ENCODE measurements at places on chromosomes 3 and 15.

DNA sequence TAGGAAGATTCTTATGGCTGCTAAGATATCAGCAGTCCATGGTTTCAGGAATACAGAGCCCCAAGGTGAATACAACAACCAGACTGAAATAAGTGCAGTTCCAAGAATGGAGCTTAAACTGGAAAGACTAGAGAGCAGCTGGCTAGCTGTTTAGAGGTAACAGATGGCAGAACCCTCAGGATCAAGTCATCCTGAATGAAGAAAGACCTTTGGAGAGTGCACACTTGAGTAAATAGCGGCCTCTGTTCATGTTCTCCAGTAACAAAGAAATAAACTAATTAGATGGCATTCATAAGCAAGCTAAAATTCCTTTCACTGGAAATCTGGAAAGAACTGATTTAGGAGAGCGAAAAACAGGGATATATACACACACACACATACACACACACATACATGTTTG lies 968.4 kb downstream of the FHIT start:
- no peak for DNase-seq

DNA sequence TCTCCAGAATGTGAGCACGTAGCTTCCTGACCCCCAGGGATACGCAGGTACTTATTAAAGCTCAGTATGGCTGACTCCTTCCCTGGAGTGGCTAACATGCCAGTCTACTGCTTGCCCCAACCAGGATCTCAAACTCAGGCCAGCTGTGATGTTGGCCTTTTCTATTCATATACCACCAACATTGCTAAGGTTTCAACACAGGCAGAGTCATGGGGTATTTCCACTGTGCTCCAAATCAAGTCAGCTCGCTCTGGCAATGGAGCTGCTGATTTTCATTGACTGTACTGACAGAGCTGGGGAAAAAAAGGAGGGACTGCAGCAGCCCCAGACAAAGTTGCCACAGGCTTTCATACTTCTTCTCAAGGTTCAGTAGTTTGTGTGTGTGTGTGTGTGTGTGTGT lies 87.0 kb downstream of the CFAP20DC start:
- no peak for DNase-seq

- DNase-seq = no peak
These were observed 283.0 kb downstream of the UACA start for GRCh38 chr15:70480196-70480856.

- no peak for DNase-seq
These were observed 15.6 kb downstream of the RCCD1 start for GRCh38 chr15:90970274-90970673.

DNA sequence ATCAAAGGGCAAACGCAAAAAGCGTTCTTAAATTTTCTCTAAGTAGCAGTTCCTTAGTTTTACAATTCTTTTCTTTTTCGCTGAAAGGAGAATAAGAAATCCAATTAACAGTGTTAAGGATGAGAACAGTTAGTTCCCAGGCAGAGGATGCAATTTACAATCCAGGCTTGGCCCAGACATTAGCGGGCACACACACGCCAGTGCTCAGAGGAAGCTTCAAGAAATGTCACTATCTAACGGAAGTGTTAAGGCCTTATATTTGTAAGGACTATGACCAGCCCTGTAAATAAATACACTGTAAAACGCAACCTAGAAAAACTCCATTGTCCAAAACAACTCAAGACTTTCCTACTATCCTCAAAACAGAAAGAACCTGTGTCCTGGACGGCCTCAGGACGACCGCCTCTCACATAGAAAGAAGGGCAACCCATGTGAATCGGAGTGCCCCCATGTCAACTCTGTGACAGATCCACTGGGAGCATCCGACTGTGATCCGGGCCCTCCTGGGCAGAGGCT lies 1.3 kb downstream of the ACAP2 start:
- DNase-seq = no peak

DNA sequence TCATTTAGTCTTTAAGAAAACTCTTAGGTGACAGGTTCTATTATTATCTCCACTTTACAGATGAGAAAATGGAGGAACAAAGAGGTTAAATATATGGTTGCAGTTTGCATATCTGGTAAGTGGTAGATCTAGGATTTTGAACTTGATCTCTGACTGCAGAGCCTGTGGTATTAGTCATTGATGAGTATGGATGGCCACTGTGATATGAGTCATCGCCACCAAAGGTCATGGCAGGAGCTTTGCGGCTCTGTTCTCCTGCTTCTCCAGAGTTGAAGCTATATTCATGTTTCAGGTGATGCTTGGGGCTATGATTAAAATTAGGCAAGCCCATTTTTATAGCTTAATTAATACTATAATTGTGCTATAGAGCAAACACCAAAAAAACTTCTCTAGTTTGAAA lies 306.2 kb upstream of the DPPA4 start:
- no peak for DNase-seq

GRCh38 chr3:43009547-43009946 lies 30.4 kb downstream of the GASK1A start:
- no peak for DNase-seq

GRCh38 chr15:41323611-41324010 lies 8.8 kb downstream of the OIP5 start:
- no peak for DNase-seq

- DNase-seq = no peak
These were observed 426.4 kb upstream of the RGMA start for GRCh38 chr15:93515256-93516051.

DNA sequence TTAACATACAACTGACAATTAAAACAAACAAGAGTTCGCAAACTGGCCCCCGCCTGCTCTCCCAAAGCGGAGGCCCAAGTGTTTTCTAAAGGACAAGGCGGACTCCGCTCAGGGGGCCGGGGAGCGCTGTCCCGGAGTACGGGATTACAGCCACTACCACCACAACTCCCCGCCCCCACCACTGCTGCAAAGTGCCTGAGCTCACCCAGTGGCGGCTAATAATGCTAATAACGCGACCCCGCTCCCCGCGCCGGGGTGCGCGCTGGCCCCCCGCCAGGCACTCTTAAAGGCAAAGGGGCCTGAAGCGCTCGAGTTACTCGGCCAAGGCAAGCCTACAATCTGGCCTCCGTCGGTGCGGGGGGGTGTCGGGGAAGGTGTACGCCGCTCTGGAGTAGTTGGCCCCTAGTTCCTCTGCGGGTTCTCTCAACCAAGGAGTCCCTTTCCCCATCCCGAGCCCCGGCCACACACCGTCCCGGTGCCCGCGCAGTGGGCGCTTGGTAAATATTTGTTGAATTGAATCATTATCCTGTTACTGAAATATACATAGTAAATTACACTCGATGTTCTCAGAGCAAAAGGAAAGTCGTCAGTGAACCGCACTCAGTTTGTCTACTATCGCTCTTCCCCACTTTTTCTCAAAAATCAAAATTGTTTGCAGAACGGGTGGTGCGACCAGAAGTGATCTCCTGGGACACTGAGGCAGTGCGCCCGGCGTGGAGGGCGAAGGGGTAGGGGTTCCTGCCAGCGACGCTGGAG lies 827 bp downstream of the WNT5A start:
- DNase-seq = no peak

GRCh38 chr15:25715536-25716413 lies 147.4 kb downstream of the ATP10A start:
- no peak for DNase-seq

- DNase-seq = no peak
These were observed 4.3 kb downstream of the SNTN start for GRCh38 chr3:63656786-63657185.

DNA sequence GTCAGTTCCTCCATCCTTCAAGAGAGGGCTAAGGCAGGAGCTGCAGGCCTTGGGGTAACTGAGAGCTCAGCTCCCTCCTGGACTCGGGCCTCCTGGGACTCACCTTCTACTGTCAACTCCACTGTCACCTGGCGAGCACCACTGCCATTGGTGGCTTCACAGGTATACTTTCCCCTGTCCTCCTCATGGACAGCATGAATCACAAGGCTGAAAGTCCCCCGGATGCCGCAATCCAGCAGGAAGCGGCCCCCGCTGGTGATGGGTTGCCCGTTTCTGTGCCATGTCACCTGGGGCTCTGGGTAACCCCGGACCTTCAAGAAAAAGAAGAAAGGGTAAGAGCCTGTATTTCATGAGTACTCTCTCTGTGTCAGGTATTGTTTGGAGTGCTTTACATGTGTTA lies 131.9 kb downstream of the MYLK start:
- no peak for DNase-seq

- no peak for DNase-seq
These were observed 453.1 kb downstream of the IL5RA start for GRCh38 chr3:2656806-2657777.

- peak; percentile 44 for DNase-seq
These were observed 60.5 kb downstream of the GTPBP8 start for GRCh38 chr3:113051302-113051711.

- no peak for DNase-seq
These were observed 37.7 kb upstream of the TRAK1 start for GRCh38 chr3:42053476-42053875.

Data from GM12892 (cell line).